ENCODE measurements at places on chromosomes 1 and 21.

DNA sequence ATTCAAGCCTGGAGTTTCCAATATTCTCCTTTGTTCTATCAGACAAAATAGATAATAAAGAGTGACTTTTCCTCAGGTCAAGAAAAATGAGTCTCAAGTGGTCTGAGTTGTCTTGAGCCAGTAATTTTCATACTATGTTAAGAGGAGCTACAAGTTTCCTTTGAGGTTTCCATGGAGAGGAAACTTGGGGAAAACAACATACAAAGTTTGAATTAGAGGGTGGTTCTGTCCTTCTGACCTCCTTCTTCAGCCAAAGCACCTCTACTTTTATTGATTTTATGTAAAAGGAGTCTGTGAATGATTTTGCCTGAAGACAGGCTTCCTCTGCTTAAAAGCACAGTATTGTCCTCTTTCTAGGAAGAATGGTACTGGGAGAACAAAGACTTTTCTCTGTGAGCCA is 497.2 kb upstream of the PKN2 start:
- no peak for DNase-seq

DNA sequence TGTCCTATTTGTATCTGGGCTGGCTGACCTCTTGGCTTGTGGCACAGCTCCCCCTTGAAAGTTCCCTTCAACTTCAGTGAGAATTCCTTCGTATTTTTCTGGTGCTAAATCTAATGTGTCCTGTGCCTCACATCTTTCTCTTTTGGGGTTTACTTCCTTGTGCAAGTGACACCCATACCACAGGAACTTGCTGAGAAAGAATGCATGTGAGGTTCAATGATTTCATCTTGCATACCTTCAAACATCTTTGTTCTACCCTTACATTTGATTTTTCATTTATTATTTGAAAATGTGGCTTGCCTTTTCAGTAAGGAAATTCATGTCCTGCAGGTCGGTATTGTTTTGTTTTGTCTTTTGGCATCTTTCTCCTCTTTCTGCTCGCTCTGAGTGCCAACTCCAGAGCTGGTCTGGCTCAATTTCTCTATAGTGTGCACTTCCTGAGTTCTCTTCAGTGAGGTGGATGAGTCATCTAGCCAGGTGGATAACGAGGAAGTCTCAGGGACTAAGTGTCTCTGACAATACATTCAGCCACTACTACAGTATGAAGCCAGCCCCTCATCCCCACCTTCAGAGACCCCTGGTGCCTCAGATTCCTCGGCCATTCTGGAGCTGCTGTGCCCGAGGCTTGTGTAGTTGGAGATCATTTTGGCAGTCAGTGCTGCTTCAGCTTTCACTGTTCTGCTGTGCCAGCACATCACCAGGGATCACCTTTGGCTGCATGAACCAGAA is 59.5 kb downstream of the RIPK4 start:
- DNase-seq: no peak

DNA sequence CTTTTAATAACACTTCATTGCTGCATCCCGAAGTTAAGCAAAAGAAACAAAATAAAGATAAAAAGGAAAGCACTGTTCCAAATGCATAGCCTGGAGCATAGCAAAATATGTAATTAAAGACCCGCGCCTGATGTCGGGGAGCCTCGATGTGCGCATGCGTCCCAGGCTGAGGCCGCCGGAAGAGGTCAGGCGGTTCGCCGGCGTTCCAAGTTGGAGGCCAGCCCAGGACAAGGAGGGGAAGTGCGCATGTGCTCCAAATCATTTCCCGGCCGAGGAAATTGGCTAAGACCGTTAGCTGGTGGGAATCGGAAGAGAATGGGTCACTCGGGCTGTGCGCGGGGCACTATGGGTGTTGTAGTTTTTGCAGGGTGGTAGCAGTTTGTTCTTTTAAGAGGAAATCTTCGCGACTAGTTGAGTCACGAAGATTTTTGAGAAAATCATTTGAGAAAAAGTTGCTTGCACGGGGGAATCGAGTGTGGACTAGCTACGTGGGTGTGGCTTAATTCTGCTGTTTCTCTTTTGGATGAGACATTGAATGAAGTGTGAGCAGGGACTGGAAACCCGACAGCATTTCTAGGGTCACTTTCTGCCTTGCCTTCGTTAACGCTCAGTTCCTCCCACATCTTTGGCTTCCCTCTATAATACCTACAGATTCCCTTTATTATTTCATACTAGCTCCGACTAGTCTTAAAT is 31.0 kb upstream of the CD1D start:
- peak; percentile 55 for DNase-seq

- no peak for DNase-seq
These were observed 30.9 kb upstream of the FCRL4 start for GRCh38 chr1:157628773-157629172.

DNA sequence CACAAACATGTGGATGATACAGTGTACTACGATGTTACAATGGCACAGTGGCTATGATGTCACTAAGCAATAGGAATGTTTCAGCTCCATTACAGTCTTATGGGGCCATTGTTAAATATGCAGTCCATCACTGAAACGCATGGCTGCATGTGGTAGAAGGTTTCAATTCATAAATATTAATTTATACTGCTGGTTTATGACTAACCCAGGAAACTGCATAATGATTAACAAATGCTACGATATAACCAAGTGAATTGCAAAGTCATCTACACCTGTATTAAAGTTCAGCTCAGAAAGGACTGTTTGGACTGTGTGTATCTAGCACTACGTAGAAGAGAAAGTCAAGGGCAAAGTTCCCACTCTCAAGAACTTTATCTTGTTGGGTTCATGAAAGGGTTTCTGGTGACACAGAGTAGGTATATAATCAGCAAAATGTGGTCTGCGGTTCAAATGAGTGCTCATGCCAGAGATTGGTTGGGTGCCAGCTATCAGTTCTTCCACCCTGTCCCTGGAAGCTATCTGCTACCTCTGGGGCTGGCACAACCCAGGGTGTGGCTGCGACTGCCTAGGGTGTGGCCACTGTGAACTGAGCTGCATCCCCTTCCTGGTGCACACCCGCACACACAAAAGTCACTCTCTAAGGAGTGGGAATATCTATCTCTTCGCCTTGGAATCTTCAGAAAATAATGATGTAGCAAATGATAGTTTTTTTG is 14.8 kb downstream of the MGST3 start:
- DNase-seq: no peak

DNA sequence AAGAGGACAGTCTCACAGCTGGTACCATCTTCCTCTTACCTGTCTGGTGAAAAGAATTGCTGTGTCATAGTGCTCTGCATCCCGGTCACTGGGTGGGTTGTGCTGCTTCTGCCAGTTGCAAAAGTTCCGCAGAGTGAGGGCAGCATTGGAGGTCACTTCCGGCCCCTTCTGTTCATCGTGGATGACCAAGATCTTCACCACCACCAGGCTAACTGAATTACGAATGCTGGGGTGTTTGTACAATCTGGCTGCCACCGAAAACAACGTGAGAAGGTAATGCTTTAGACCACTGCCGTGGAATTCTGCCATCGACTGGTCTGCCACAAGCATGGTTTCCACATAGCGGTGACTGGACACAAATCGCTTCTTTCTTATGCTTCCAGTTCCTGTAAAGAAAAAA is 2.9 kb downstream of the ADAMTS1 start:
- no peak for DNase-seq

GRCh38 chr1:63405987-63406386 is 38.6 kb downstream of the ALG6 start:
- DNase-seq: no peak

GRCh38 chr21:36551731-36552433 is 72.0 kb upstream of the CLDN14 start:
- DNase-seq: no peak

DNA sequence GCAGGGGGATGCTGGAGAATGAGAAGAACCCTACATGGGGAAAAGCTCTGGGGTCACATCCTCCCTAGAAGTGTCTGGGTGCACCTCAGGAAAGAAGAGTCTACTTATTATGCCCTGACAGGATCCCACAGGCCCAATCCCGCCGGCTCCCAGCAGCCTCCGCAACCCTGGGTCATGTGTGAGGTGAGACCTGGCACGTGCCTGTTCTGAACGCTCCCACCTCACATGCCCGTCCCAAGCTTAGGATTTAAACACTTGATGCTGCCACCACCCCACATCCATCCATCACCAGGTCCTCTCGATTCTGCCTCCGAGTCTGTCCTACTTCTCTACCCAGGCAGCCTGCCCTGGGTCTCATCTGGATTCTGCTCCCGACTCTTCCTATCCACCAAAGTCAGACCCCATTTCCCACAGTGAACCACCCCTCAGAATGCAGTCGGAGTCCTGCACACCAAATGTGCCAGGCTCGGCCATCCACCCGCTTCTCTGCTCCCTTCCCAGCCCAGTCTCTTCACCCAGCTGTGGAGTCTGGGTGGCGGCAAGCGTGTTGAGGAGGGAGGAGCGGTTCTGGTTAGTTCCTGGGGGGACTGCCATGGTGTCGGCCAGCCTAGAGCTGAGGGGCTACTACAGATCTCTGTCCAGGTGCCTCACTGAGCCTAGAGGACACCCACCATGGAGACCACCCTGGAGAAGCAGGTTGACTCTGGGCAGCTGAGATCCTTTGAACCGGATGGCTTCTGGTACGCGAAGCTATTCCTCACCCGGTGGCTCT is 23.9 kb downstream of the SLC2A1 start:
- DNase-seq: no peak

- DNase-seq: no peak
These were observed 15.7 kb downstream of the PTAFR start for GRCh38 chr1:28160782-28161266.

DNA sequence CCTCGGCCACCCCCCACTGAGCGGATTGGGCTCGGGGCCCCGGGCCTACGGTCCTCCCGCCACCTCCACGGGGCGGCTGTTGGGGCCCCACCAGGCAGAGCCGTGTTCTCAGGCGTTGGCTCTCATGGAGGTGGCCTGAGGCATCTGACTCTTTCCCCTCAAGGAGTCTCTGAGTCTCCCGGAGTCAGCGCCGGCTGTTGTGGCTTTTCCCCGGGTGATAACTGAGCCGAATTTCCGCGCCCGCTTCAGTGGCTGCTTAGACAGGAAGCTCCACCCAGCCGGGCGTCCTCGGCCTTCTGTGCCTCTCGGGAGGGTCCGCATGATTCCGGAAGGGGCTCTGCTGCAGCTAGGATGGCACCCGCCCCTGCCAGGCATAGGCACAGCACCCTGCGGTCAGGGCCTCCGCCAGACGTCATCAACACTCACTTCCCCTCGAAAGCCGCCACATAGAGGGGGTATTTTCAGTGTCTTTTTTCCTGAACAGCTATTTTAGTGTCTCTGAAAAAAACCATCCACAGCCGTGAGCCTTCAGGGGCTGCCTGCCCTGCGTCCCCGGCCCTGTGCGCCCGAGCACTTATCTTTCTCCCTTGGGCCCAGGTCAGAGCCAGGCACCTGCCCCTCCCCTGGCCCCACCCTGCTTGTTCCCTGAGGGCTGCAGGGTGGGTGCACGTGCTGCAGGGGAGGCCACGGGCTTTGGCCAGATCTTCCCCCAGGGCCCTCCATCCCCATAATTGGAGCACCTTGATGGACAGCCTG is 72.9 kb downstream of the SKI start:
- DNase-seq: peak; percentile 78

GRCh38 chr21:37532868-37533780 is 166.6 kb downstream of the DYRK1A start:
- no peak for DNase-seq

GRCh38 chr1:3570066-3570986 is 41.0 kb downstream of the MEGF6 start:
- no peak for DNase-seq

DNA sequence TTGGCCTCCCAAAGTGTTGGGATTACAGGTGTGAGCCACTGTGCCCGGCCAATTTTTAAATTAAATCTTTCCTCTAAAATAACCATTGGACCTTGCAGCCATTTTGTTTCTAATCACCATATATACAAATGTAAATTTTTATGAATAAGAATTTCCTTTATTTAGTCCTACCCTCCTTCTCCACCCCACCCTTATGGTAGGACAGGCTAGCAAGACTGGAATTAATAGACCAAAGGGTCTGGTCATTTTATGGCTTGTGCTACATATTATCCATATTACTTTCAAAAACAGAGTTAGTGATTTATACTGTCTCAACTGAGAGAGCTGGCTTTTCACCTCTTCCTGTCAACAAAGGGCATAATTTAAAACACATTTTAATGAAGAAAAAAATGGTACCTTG is 26.5 kb downstream of the L1TD1 start:
- DNase-seq: no peak

GRCh38 chr1:1554926-1555915 is 14.8 kb upstream of the TMEM240 start:
- DNase-seq: no peak

DNA sequence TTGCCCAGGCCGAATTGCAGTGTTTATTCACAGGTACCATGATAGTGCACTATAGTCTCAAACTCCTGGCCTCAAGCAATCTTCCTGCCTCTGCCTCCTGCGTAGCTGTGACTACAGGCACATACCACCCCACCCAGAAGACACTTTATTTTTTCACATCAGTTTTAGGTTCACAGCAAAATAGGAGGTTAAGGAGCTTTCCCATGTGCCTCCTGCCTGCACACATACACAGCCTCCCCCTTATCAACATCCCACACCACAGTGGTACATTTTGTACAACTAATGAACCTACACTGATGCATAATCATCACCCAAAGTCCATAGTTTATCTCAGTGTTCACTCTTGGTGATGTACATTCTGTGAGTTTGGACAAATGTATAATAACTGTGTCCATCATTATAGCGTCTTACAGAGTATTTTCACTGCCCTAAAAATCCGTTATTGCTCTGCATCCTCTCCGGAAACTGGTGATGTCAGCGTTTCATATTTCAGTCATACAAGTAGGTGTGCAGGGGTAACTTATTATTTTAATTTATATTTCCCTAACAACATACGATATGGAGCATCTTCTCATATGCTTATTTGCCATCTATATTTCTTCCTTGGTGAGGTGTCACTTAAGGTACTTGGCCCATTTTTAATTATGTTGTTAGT is 23.2 kb downstream of the OR13G1 start:
- no peak for DNase-seq

DNA sequence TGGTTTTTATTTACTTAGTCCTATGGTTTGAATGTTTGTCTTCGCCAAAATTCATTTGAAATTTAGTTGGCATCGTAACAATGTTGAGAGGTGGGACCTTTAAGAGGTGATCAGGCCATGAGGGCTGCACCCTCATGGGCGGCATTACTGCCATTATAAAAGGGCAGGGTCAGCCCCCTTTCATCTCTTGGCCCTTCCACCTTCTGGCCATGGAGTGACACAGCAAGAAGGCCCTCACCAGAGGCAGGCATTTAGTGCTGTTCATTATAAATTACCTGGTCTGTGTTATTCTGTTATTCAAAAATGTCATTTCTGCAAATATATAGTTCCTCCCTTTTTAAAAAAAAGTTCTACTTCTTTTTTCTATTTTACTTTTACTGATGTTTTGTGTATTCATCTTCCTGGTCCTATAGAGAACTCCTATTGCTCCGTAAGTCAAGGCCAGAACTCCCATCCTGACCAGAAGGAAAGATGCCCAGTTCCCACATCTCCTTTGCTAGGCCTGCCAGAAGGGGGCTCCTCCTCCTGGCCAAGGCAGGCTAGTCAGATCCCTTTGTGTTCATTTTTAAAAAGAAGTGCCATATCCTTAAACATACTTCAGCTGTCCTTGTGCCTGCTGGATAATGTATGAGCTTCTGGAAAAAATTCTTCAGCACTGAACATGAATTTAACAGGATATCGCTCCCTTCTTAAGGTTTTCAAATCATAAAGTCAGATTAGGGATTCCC is 10.0 kb upstream of the LBR start:
- no peak for DNase-seq

Measured in T-helper 2 cell (primary cell).